Activated T-cell treated with anti-CD3 and anti-CD28 coated beads for 24 hours (primary cell): ENCODE measurements at places on chromosomes 6 and 20.
A peak's percentile ranks its signal among the peaks of the same experiment; 100 is the strongest.

DNA sequence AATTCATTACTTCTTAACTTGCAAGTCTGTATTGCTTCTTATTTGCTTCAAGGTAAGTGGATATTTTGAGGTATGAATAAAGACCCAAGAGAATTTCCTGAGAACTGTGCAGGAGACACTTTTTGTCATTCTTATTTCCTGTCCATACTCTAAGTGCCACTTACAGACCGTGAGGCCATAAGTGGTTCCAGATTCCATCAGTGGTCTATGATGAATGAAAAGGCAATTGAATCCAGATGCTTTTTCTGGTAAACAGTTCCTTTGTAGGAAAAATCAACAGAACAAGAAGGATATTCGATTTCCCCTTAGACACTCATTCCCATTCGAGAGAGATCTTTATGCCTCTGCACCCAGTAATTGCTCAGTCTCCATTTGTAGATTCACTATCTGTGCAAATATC lies 58.3 kb upstream of the PDE10A start:
- DNase-seq = no peak

DNA sequence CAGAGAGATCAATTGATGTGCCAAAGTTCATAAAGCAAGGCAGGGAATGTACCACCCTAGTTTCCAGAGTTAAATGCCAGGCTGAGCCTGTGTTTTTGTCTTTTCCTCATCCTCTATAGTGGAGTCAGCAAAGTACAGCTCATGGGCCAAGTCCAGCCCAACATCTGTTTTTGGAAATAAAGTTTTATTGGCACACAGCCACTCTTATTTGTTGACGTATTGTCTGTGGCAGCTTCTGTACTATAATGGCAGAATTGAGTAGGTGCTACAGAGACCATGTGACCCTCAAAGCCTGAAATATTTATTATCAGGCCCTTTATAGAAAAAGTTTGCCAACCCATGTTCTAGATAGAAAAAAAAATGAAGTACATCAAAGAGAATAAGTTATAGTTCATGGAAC lies 187.0 kb downstream of the TSHZ2 start:
- DNase-seq = no peak

- no peak for DNase-seq
Measured at GRCh38 chr20:4837760-4838159, 116.1 kb downstream of the PRND start.

GRCh38 chr6:40163924-40164323 lies 229.7 kb upstream of the MOCS1 start:
- DNase-seq = no peak

GRCh38 chr20:57840504-57841296 lies 130.9 kb upstream of the PMEPA1 start:
- no peak for DNase-seq

DNA sequence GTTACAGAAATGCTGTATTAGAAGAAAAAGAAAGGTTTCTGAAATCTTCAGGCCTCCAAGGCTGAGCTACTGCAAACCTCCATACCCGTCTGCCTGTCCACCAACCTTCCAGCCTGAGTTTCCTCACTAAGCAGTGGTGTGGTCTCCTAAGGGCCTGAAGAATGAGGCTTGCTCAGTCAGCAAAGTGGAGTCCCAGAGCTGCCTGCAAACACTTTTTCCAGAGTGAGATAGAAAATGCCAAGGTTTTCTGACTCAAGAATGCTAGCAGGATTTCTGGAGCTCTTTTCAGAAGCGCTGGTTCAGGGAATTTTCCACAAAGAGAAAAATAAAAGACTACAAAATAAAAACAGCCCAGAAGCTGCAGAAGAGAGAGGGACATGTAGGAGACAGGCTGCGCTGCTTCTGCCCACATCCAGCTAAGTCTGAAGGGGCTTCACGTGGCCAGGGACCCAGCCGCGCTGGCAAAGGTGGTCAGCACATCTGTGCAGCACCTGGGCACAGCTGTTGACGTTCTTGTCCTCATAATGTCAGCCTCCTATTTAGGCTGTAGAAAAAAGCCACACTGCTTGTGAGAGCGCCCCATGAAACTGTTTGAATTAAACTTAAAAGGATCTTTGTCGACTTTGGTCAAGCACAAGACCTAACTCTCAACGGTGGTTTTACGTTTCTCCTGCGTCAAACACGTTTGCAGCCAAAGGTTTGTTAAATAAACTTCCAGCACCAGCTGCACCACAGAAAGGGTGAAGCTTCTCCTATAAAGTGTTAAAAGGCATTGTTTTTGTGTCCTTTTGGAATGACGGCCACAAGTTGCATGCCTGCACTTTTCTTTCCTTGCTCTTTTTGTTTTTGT lies 209.0 kb downstream of the THBS2 start:
- DNase-seq = no peak

- no peak for DNase-seq
Measured at GRCh38 chr6:1942834-1943233, 302.6 kb downstream of the GMDS start.

GRCh38 chr6:36025260-36025931 lies 955 bp upstream of the SLC26A8 start:
- no peak for DNase-seq

DNA sequence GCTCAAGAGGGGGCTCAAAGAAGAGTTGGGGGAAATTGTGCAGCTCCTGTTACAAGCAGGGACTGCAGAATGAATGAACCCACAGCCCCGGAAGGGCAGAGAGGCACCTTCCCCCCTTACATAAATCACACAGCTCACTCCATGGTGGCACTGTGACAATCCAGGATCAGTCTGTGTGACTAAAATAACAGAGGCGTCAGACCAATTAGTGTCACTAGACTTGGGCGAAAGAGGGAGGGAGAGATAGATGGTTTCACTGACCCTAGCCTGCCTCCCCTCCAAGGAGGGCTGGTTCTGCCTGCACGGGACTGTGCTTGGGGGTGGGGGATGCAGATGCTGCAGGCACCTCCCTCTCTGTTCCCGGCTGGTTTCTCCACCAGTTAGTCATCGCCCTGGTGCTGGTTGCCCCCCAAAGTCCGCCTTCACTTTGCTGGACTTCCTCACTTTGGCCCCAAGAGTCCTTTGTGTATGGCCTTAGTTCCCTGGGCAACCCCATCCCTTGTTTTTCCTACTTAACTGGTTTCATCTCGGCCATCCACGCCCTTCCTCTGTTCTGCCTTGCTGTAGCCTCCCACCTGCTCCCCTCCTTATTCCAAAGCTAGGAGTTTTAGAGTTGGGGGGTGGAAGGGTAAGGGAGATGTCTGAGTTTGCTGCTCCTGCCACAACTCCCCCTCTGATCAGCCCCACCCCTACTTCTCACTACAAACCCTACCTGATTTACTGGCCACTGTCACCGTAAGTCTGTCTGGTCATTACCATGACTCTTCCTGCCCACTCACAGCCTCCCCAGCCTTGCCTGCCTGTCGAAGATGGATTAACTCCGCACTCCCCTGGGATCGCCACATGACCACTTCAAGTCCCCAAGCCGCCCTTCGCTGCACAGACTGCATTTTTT lies 17.7 kb downstream of the CCDC167 start:
- no peak for DNase-seq

- DNase-seq = no peak
Measured at GRCh38 chr6:116313101-116313776, 33.5 kb upstream of the TSPYL1 start.

- DNase-seq = peak; percentile 17
Measured at GRCh38 chr6:89281779-89282246, 33.3 kb downstream of the GABRR2 start.

GRCh38 chr20:22389836-22390542 lies 194.4 kb downstream of the FOXA2 start:
- DNase-seq = no peak
